ENCODE measurements at places on chromosomes 1 and 21.

GRCh38 chr1:180507795-180508724, 5.7 kb upstream of the ACBD6 start:
- DNase-seq = no peak

DNA sequence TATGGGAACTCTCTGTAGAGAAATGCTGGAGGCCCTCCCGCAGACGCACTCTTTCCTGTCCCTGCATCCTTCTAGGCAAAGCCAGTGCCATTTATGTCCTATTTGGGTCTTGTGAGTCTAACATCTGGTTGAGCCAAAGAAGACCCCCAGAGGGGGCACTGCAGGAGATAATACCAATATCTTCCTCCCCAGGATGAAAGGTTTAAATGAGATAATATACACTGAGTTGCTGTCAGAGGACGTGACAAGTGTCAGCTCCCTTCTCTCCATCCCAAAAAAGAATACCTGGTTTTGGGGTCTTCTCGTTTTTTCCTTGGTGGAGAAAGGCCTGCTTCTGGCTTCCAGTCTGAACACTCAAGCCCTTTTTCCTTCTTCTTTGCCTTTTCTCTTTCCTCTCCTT, 7.6 kb downstream of the TCEA3 start:
- DNase-seq = no peak

DNA sequence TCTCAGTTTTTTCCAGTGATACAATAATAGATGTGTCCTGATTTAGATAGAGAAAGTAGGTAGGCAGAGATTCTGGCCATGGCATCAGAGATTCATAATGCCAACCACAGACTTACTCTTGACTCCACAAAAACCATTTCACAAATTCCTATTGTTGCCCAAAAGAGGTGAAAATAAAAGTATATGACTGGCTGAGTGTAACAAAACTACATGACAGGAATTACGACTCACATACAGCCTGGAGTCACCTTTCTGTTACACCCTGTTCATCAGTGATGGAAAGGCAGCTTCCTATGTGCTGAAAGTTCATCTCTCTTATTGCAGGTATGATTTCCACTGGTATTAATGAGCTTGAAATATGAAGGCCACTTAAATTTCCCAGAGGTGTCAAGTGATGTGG, 72.3 kb downstream of the MPZL1 start:
- DNase-seq = no peak

GRCh38 chr1:201719812-201720521, 109.0 kb upstream of the IPO9 start:
- DNase-seq = no peak

DNA sequence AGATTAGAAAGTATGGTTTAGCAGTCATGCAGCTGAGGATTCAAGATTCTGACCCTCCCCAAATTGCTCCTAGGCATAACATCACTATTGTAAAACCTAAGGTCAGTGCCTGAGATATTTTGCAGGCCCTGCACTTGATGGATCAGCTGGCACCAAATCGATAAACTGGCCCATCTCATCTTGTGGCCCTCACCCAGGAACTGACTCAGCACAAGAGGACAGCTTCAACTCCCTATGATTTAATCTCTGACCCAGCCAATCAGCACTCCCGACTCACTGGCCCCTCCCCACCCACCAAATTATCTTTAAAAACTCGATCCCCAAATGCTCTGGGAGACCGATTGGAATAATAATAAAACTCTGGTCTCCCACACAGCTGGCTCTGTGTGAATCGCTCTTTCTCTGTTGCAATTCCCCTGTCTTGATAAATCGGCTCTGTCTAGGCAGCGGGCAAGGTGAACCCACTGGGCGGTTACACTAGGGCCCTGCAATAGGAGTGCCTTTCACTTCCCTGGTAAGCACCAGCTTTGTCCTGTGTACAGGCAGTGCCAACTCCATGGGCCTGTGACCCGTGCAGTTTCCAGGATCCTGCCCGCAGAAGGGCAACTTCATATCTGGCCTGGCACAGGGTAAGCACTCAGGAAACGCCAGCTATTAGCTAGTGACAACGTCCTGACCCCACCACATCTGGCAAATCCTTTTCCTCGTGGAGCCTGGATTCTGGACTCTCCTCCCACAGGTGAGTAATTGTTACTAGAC, 28.7 kb upstream of the SLC2A5 start:
- DNase-seq = no peak

DNA sequence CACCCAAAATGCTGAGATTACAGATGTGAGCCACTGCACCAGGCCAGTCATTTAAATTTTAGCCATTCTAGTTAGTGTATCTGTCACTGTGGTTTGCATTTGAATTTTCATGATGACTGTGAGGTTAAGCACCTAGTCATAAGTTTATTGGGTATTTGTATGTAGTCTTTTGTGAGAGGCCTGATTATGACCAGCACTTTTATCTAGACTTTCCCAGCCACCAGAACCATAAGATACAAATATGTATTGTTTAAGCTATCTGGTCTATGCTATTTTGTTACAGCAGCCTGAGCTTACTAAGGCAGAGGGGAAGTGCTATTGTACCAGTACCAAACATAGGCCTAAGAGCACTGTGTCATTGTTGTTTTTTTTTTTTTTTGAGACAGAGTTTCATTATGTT, 19.9 kb upstream of the DNAJC6 start:
- no peak for DNase-seq

GRCh38 chr1:5410652-5411051, 581.6 kb downstream of the NPHP4 start:
- no peak for DNase-seq

GRCh38 chr1:199029401-199029800, 390.6 kb downstream of the PTPRC start:
- no peak for DNase-seq

DNA sequence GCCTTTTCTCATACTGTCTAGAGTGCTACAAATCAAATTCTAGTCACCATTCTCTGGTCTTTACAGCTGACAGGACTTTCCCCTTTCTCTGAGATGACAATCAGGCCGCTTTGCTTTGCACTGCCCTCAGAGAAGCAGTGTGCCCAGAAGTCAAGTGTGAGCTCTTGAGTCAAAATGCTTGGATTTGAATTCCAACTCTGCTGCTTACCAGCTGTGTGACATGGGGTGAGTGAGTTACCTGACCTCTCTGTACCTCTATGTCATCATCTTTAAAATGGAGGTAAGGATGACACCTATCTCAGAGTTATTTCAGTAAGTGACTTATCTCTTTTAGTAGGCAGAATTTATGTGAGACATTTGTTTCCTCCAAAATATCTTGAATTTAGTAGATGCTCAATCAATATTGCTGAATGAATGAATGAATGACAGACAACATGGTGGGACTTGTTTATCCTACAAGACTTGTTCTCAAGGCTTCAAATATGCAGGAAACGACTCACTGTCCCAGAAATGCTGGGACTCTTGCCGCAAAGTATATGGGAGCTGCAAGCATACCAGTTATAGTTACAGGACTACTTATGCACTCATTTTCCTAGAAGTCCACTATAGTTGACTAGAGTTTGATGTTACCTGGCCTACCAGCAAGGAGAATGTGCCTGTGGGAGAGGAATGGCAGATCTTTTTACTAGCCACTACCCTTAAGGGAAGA, 38.1 kb upstream of the A3GALT2 start:
- DNase-seq = no peak

DNA sequence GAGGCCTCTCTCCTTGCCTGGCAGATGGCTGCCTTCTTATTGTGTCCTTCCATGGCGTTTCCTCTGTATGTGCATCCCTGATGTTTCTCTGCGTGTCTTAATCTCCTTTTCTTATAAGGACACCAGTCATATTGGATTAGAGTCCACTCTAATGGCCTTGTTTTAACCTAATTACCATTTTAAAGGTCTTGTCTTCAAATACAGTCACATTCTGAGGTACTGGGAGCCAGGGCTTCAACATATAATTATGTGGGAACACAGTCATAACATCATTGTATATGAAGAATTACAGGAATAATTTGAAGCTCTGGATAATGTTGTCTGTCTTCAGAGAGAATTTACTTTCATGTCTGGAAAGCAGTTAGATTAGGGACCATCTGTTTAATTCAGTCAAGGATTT, 56.4 kb upstream of the PTGFR start:
- DNase-seq = no peak

DNA sequence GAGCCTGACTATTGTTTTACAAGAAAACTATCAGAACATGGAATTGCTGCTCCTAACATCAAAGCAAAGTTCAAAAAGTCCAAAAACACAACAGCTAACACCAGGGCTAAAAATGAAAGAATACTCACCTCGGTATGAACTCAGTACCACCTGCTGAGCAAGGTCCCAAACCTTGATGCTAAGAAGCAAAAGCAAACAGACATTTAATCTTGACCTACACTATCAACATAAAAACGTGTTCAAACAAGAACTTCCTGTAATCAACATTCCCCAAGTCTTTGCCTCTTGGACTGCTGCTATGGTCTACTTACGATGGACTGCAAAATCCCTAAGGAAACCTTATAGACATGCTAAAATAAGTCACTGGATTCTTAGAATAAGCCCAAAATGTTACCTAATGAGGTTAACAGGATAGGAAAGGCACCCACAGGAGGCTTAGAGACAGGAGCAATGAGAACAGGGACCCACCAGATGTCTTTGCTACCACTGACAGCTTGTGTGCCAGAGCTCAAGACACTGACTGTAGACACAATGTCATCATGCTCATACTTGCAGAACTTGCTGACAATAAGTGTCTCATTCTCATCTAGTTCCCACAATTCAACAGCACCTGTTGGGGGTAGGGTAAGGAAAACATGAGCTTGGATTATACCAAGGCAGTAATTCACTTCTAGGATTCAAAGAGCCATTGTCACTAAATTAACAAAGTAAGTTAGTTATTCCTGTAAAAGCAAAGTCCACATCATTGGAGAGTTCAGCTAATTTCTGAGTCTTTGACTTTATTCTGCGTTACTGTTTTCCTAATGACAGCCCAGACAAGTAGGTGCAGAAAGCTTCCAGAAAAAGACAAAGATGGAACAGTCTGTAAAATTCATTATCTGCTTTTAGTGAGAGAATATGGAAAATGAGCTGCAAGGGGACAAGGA, 1.8 kb downstream of the WDR77 start:
- DNase-seq = no peak

DNA sequence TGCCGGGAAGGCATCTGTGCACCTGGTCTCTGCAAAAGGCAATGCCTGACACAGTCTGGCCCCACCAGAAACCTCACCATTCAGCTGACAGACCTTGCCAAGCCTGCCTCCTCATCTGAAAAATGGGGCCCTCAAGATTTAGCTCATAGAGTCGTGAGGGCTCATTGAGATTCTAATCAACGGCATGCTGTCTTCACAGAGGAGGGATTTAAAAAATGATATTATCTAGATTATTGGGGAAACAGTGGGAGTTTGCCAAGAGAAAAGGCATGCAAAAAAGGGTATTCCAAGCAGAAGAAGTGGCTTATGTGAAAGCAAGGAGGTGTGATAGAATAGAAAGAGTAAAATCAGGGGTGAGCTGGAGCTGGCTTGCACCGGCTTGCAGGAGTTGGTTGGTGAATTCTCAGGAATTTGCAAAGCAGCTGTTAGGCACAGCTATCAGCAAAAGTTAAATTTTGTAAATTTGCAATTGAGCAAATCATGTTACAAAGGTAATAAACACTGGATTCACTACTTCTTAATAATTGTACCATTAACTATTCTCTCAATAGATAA, 91.7 kb upstream of the WNT4 start:
- no peak for DNase-seq

DNA sequence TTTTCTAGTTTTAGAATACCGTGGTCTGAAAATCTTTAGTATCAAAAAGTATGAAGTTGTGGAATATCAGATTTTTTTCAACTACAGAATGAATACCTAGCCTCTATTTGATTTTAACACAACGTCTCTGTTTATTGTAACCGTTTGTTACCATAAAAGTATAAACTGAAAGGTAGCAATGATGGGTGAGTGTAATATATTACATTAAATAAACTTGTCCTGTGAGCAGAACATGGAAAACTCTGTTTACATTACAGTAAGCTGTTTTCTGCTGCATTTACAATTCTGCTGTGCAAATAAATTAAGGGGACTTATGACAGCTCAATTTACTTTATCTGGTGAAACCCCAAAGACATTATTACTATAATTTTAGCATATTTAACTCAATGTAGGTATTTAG, 62.5 kb downstream of the CHRM3 start:
- no peak for DNase-seq

DNA sequence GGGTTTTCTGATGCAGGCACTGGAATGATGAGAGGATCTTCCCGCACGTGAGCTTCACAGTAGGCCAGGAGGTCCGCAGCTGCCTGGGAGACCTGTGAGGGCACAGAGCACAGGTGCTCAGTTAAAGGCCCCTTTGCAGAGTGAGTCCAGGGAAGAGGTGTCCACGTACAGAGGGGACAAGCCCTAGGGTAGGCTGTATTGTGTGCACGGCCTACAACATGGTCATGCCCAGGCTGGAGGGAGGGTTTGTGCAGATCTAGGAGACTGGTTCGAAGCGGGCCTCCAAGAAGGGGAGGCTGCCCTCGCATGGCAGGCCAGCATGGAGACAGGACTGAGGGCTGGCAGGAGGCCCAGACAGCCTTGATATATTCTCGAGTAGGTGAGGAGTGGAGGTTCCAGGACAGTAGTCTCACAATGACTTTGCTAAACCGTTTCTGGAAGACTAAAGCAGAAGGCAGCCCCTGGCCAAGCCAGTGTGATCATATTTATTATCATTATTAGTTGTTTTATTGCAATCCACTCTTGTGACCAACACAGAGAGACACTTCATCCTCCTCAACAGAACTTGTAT, 48.0 kb upstream of the B3GALNT2 start:
- DNase-seq = no peak

- DNase-seq = no peak
Observed at GRCh38 chr1:152517237-152517811, 3.0 kb downstream of the CRCT1 start.

DNA sequence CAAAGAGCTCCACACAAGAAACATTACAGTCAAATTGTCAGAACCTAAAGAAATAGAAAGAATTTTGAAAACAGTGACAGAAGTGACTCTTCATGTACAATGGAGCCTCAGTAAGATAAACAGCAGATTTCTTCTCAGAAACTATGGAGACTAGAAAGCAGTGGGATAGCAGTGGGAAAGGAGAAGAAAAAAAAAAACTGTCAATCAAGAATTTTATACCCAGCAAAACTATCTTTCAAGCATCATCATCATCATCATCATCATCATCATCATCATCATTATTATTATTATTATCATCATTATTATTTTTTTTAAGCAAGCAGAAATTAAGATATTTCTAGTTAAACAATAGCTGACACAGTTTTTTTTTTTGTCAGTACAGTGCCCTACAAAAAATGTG, 24.2 kb downstream of the CEP170 start:
- DNase-seq = no peak

- no peak for DNase-seq
Observed at GRCh38 chr1:196181594-196181878, 426.7 kb downstream of the KCNT2 start.

- no peak for DNase-seq
Observed at GRCh38 chr1:231750818-231751362, 124.3 kb downstream of the DISC1 start.

GRCh38 chr1:56249234-56249633, 330.1 kb downstream of the PLPP3 start:
- no peak for DNase-seq

DNA sequence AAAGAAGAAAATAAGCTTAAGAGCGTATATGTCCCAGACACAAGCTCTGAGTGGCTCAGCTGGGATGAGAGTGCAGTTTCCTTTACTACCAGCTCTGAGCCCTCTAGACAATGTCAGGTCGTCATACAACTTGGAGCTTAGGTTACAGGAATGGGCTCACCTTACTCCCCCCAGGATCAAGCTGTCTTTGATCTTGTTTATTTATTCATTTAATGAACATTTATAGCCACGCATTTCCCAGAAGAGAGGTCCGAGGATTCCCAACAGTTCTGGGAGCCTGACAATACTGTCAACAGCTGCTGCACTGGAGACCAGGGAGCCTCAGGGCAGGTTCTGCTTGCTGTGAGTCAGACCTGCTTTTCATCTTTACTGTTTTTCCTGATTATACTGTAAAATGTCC, 378.9 kb downstream of the PLPP3 start:
- DNase-seq = no peak

Data from stimulated activated CD4-positive, alpha-beta T cell treated with anti-CD3 and anti-CD28 coated beads, Interleukin-2, amount 100 ng/mL, for 24 hours (primary cell).